ENCODE measurements at places on chromosomes 1 and 21.

GRCh38 chr1:59498640-59499039, 201.7 kb downstream of the FGGY start:
- no peak for DNase-seq

DNA sequence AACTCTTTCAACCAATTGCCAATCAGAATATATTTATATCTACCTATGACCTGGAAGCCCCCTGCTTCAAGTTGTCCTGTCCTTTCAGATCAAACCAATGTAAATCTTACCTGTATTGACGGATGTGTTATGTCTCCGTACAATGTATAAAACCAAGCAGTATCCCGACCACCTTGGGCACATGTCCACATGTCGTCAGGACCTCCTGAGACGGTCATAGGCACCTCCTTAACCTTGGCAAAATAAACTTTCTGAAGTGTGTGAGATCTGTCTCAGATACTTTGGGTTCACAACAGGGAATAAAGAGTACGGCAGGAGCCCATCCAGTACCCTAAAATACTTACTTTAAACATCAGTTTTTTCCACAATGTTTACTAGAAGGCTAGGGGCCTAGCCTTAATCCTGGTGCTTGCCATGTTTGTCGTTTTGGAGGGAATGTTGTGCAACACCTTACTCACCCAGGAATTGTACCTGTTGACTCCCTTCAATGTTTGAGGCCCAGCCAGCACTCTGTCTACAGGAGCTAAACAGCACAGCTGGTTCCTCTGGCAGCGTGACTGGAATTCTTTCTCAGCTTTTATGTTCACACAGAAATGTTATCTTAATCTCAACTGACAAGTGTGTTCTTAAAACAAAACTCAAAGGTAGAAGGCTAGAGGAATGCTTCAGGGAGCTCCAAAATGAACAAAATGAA, 90.8 kb upstream of the USP25 start:
- no peak for DNase-seq

DNA sequence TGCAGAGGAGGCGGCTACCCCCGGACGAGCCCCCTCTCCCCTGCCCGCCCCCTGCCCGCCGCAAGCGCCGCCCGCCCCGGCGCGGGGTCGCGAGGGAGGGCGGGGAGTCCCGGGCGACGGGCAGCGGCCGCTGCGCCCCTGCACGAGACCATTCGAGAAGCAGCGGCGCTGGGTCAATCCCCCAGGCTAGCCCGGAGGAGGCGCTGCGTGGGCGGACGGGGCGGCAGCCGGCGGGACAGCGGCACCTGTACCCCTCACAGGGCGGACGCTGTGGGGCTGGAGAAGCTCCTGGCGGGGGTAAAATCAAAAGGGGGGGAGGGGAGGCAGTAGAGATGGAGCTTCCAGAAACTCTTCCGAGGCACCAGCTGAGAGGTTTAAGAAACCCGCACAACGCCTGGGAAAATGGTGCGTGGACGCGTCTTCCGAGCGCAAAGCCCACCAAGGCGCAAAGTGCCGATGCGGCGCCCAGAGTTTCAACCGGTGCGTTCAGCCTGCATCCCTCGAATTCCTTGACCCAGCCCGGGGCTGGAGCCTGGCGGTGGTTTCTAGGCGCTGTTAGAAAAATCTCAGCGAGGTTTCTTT, at the start of gene PLPPR5:
Gene PLPPR5, minus strand, starts transcription at position 1 of the 582 bp plus-strand sequence. CDS start 190 bp downstream, outside the sequence.
- DNase-seq: no peak

DNA sequence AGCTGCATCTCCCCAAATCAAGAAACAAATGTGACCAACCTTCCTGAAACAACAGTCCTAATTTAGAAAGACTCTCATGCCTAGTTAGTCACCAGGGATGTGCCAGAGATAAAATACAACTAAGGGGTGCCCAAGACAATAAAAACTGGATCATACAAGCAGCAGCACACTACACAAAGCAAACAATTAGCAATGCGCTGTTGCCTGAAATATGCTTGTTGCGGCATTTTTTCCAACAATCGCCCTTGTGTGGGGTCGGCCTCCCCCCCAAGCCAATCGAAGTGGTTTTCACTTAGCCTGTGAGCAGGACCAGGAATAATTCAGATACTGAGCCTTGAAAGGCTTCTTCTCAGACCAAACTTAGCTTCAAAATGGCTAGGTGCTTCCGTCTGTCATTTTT, 1.4 kb upstream of the STMN1 start:
- no peak for DNase-seq

DNA sequence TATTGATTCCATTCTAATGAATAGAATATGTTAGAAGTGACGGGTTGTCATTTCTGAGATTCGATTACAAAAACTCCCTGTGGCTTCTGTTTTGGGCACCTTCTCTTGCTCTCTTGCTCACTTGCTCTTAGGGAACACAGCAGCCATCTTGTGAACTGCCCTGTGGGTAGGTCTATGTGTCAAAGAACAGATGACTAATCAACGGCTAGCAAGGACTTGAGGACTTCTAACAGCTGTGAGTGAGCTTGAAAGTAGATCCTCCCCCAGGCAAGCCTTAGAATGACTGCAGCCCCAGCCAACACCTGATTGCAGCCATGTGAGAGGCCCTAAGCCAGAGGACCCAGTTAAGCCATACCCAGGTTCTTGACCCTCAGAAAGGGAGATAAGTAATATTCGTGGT, 49.3 kb downstream of the AZIN2 start:
- DNase-seq: no peak

DNA sequence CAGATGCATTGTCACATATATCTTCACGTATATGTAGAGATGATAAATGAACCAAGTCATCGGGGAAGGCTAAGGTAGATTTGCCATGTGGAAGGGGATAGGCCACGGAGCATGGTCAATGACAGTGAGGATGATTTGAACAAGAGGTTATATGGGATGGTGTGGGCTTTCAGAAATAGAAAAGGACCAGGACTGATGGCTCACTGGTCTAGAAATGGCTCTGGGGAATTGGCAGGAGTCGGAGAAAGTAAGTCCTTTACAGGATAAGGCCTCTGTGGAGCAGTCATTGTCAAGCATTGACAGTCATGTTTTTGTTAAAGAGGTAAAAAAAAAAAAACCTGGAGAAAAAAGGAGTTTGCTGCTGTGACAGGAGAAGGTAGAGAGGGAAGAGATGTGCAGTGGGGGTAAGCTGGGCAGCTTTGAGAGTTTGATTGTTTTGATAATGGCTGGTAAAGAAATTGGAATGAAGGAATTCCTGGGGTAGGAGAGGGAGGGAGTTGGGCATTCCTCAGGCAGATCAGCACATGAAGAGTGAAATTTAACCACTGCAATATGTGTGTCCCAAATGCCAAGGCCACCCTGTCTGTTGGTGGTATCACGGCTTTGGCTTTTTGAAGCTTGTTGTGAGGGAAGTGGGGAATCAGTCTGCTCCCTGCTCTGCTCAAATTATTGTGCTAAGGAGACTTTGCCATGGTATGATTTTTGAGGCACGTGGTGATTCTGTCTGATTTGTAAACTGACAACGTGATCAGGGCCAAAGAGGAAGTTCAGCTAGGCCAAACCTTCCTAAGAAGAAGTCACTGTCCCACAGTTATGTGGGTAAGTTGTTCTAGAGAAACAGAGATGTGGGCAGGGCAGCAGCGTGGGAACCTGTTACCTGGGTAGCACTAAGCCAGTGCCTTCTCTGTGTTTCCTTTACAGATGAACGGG, 26.0 kb downstream of the MACF1 start:
- no peak for DNase-seq

- DNase-seq: no peak
Observed at GRCh38 chr1:172148707-172149106, 271.8 kb upstream of the C1orf105 start.

- no peak for DNase-seq
Observed at GRCh38 chr1:90486996-90487395, 230.1 kb downstream of the BARHL2 start.

- no peak for DNase-seq
Observed at GRCh38 chr1:36298640-36299039, 7.5 kb upstream of the SH3D21 start.

GRCh38 chr1:230255991-230256390, 170.1 kb downstream of the PGBD5 start:
- DNase-seq: no peak

- DNase-seq: no peak
Observed at GRCh38 chr1:20063861-20064292, 6.1 kb upstream of the PLA2G5 start.

- DNase-seq: no peak
Observed at GRCh38 chr1:46094471-46095005, 37.9 kb downstream of the PIK3R3 start.

- peak; percentile 36 for DNase-seq
Observed at GRCh38 chr1:62295921-62296491, 23.2 kb downstream of the KANK4 start.

- no peak for DNase-seq
Observed at GRCh38 chr1:181189245-181189644, 100.7 kb downstream of the IER5 start.

- no peak for DNase-seq
Observed at GRCh38 chr1:92244376-92244775, 26.7 kb downstream of the C1orf146 start.

DNA sequence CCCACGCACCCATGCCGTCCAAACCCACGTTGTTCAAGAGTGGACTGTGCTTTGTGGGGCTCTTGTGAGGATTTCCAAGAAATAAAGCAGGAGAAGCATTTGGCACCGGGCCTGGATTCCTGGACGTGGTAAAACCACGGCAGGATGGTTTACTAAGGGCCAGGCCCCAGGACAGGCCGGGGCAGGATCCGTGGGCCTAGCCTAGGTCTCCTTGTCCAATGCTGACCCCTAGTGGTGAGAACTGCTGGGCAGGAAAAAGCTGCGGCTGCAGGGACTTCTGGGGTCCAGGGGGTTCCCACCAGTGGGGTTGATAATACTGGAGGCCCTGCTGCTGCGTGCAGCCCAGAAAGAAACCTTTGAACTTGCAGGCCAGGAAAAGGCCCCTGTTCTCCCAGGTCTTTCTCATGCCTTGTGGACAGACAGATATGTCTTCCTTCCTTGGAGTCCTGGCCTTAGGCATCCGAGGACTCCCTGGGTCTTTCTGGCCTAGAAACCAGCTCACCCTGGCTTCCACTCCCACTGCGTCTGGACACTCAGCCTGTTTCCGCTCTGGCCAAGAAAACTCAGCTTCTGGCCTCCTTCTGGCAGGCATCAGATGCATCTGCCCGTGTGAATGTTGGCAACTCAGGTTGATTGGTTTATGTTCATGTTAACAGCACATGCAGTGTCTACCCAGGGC, 106.9 kb upstream of the TMEM51 start:
- peak; percentile 8 for DNase-seq

- DNase-seq: no peak
Observed at GRCh38 chr1:87705233-87705632, 376.6 kb downstream of the LMO4 start.

- DNase-seq: no peak
Observed at GRCh38 chr1:65939636-65940035, 146.9 kb downstream of the PDE4B start.

DNA sequence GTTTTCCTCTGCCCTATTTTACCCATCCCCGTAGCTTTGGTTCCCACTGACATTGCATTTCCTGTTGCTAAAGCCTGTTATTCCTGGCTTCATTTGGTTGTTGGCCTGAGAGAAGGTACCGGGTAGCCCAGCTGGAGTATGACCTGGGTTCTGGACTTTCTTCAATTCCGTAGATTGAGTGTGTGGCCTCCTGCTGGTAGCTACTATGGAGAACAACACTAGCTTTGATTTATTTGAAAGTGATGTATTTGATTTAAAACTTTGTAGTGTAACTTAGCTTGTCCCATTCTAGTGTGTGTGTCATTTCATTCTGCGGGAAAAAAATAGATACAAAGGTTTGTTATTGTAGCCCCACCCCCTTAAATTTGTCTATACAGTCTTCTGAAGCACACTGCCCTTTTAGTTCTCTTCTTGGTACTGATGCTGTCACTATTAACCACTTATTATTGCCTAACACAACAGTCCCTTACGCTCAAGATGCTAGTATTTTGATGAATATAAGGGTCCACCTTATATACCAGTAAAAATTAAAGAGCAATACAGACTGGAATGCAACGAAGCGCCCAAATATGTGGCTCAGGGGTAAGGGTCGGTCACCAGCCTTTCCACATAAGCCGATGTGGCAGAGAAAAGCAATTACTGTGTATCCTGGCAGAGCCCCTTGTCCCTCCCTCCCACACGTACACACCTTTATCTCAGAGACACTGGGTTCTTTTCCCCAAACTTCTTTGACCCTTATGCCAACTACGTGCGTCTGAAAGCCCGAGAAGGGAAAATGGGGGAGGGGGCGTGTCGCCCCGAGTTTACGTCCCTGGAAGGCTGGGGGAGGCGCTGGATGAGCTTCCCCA, 643 bp upstream of the MOV10 start:
- no peak for DNase-seq

- DNase-seq: no peak
Observed at GRCh38 chr1:87816646-87817045, 488.0 kb downstream of the LMO4 start.
